Renal cortex interstitium (tissue), 15 donors: ENCODE measurements at places on chromosomes 3 and 15. TPM values are rescaled to one million over a fixed set of nuclear protein-coding genes. Genes with fewer than 3 reads are reported as not detected.

The MINAR1 gene
- 1.4 TPM for polyA plus RNA-seq

The B3GALNT1 gene
- polyA plus RNA-seq = 39.3 TPM

The GPR176 gene
- polyA plus RNA-seq = 17.1 TPM

The FGF12 gene
- polyA plus RNA-seq = 7.1 TPM

The SLC2A2 gene
- 27.6 TPM for polyA plus RNA-seq

The ISLR2 gene
- 1.4 TPM for polyA plus RNA-seq

The CLEC3B gene
- polyA plus RNA-seq = 14.6 TPM

The P2RY14 gene
- polyA plus RNA-seq = 0.85 TPM

The DNAJB11 gene
- 70.2 TPM for polyA plus RNA-seq

The TFDP2 gene
- polyA plus RNA-seq = 106 TPM
